Stimulated activated CD4-positive, alpha-beta T cell treated with anti-CD3 and anti-CD28 coated beads, Interleukin-15, amount 100 ng/mL, for 1 hour (primary cell): ENCODE measurements at places on chromosomes 5 and 9.

DNA sequence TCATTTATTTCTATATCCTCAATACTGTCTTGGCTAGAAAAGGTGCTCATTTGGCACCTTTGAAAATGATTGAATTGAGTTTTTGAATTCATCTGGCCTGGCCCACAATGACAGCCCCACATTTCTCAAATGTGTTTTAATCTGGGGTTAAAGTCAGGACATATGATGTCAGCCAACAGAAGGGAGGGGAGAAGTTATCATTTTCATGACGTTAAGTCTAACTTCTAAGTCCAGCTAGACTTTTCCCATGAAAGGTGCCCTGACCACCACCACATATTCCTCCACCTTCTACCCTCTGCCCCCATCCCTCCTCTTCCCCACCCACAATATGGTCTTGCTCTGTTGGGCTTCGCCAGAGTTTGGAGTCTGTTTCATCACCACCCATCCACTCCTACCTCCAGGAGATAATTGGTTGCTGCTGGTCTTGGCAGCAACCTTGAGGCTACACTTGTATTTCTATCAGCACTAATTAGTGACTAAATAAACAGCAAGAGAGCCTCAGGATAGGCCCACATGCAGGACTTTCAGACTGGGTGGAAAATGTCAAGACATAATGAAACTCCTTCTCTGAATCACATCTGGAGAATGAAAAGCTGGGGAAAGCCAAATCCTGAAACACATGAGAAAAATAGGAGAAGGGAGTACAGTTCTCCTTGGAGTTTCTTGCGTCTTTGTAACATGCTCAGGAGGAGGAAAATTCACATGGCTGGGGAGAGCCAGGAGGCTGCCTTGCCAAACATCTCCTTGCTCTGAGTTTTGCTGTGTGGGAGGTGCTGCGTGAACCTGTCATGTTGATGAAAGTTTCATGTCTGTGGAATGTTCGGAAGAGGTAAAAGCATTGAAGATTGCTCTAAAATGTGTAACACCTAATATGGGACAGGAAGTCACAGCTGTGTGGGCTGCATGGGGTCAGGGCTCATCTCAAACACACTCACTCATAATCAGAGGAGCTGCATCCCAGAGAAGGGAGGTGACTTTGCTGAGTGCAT lies 544.7 kb upstream of the KLF4 start:
- DNase-seq = no peak

- no peak for DNase-seq
Measured at GRCh38 chr5:101678481-101679193, 617.4 kb downstream of the SLCO4C1 start.

DNA sequence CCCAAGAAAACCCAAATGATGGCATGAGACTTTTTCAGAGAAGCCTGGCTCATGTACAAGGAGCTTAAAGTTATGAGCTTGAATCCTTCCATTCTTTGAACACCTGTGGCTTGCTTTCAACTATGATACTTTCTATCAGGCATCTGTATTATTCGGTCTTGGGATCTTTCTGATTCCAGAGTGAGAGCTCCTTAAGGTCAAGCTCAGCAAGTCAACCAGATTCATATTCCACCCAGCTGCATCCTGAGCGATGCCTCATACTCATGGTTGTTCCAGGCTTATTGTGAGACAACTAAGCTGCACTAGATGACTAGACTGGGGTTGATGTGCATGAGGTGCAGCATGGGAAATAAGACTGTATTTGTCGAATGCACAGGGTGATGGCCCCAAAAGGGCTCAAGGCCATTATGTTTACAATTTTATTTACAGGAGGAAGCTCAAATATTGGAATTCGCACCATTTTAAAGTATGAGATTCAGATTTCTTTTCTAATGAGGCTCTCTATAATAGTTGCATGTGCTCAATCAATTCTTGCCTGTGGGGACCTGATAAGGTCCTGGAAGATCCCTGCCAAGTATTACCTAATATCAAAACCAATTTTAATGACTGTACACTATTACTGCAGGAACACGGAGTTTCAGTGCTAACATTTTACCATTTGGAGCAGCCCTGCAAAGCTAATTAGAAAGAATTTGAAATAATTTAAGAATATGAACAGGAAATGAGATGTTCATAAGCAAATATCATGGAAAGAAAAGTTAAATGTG lies 453.8 kb downstream of the SEMA5A start:
- DNase-seq = no peak

GRCh38 chr9:21153336-21154017 lies 11.8 kb upstream of the IFNW1 start:
- DNase-seq = no peak
